ENCODE measurements at places on chromosomes 7 and 10.

DNA sequence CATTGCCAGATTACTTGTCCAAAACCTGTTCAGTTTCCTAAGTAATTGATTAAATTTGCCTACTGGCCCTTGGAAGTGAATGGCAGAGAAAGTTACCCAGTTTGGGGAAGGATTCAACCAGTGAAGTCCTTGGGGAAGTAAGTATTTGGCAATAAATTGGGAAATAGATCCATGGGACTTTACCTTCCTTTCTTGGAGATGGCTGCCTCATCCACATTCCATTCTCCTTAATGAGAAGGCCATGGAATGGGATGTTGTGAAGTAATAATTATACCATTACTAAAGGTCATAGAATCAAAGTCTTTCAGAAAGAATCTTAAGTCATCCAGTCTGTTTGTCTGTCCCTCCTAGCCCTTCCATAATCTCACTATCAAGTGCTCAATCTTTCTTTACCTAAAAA, 4.5 kb upstream of the COPG2 start:
- DNase-seq = no peak

- DNase-seq = no peak
Observed at GRCh38 chr7:44111761-44112160, 7.6 kb downstream of the AEBP1 start.

- DNase-seq = no peak
Observed at GRCh38 chr10:119803264-119803663, 69.4 kb downstream of the MCMBP start.

- no peak for DNase-seq
Observed at GRCh38 chr7:41624818-41625217, 78.1 kb downstream of the INHBA start.

DNA sequence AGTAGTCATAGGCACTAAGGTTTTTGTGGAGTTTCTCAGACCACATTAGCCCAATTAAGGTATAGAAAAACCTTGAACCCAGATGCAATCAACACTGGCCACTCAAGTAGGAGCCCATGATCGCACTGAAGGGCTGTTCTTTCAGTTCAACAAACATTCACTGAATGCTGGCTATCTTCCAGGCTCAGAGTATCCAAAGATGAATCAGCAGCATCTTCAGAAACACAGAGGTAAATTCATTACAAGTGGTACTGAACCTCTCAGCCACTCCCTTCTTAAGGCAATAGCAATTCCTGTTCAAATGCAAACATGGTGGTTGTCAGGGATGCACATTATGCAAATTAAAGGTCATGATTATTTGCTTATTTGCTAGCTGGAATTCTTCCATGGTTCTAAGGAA, 17.1 kb downstream of the KCNK18 start:
- no peak for DNase-seq

Data from GM12864 (cell line).